Mucosa of gallbladder (tissue), 1 donor: ENCODE measurements at places on chromosomes 6 and 20.

DNA sequence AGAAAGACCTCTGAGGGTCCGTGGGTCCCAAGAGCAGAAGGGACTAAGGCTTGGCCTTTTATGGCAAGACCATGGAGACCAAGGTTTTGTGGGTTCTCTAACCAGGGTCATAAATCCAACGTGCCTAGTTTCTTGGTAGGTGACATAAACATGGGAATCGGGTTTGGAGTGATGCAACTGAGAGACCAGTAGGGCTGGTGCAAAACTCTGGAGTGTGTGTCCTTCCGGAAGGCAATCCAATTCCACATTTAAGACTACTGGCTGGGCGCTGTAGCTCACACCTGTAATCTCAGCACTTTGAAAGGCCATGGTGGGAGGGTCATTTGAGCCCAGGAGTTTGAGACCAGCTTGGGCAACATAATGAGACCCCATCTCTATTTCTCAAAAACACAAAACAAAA, 116.5 kb upstream of the ARG1 start:
- DNase-seq, result no peak

DNA sequence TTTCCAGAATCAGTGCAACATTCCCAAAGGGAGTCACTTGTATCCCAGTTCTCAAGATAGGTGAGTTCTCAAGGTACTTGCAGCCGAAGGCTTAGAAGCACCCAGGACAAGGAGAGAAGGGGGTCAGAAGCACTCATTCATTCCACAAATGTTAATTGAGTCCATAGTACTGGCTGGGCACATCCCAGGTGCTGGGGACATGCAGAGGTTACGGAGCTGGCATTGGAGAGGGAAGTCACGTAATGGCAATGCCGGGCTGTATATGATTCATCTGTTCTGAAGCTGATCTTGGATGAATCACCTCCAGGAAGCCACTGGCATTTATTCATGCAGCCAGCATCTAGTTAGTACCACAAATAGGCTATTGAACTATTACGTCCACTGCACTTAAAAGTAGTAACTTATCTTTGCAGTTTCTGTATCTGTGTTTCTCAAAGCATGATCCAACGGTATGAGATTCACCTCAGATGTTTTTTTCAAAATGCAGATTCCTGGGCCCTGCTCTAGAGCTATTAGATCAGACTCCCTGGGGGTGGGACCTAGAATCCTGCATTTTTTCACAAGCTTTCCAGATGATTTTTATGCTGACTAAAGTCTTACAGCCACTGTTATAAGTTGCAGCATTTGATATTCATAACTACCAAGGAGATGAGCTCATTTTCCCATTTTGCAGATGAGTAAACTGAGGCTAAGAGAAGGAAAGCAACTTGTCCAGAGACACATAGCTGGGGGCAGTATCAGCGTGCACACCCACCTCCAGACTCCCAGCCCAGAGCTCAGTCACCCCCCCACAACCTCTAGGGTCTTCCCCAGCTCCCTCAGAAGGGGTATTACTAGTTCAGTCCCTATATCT, 44.1 kb upstream of the ID1 start:
- DNase-seq, result peak; percentile 77

DNA sequence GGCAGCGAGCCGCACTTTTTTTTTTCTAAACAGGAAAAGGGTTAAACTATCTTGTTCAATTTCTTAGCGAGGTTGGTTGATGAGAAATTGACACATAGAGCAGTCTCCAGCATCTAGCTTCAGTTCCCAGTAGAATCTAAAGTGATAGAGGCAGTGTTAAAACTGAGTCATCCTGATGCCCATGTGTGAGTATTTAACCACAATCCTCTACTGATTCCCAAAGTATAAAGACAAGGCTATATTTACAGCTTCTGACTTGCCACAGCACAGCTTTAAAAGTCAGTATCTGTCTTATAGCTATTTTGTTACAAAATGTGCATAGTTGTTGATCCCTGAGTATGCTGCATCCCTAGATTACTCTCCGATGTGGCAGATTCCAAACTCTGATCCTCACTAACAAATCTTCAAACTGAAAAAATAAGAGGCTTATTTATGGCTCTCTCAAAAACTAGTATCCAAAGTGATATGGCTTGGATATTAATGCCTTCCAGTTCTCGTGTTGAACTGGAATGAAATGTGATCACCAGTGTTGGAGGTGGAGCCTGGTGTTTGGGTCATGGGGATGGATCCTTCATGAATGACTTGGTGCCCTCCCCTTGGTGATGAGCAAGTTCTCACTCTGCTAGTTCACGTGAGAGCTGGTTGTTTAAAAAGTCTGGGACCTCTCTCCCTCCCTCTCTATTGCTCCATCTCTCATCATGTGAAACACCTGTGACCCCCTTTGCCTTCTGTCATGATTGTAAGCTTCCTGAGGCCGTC, 13.1 kb upstream of the POPDC3 start:
- no peak for DNase-seq

DNA sequence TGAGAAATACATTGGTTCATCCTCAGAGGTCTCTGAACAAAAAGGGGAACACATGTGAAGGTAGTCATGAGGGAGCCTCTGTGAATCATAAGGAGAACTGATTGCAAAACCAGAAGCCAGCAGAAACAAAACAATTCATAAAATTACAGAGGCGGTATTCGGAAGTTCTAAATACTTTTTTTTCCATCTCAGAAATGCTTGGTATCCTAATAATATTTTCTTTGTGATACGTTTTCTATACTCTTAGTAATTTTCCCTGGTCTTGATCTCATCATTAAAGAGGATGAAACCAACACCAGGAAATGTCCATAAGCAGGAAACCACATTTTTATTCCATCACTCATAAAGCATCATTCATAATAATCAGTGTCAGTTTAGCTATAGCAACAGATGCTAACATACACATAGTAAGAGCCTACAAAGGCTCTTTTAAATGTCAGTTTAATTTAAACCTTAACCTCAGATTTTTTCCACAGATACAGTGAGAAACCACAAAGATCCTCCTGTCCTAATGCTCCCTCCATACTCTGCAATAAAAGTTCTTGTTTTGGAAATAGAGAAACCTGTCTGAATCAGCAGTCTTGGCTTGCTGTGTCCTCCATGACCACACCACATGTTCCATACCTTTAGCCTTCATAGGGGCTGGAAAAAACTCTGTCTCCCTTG, 29.2 kb downstream of the SGK1 start:
- DNase-seq, result no peak

GRCh38 chr6:98777762-98778161, 56.6 kb upstream of the POU3F2 start:
- DNase-seq, result no peak

GRCh38 chr20:32636283-32636682, 37.5 kb downstream of the C20orf203 start:
- no peak for DNase-seq

GRCh38 chr6:52536424-52536916, 40.4 kb downstream of the TRAM2 start:
- no peak for DNase-seq

- DNase-seq, result peak; percentile 39
Measured at GRCh38 chr6:106334646-106335448, 9.3 kb upstream of the ATG5 start.

GRCh38 chr6:135604035-135604860, 106.7 kb upstream of the AHI1 start:
- no peak for DNase-seq

DNA sequence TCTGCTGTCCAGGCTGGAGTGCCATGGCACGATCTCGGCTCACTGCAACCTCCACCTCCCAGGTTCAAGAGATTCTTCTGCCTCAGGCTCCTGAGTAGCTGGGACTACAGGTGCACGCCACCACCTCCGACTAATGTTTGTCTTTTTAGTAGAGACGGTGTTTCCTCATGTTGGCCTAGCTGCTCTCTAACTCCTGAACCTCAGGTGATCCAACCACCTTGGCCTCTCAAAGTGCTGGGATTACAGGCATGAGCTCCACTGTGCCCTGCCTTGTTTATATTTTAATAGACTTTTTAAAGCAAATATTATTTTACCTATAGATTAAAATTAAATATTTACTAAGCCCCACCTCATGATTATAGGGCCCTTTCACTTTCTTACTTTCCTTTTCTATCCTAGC, 483.2 kb upstream of the EPHA7 start:
- DNase-seq, result no peak

GRCh38 chr6:16602035-16602434, 159.2 kb downstream of the ATXN1 start:
- DNase-seq, result no peak

- peak; percentile 91 for DNase-seq
Measured at GRCh38 chr20:18793625-18794427, 19.8 kb upstream of the SCP2D1 start.

DNA sequence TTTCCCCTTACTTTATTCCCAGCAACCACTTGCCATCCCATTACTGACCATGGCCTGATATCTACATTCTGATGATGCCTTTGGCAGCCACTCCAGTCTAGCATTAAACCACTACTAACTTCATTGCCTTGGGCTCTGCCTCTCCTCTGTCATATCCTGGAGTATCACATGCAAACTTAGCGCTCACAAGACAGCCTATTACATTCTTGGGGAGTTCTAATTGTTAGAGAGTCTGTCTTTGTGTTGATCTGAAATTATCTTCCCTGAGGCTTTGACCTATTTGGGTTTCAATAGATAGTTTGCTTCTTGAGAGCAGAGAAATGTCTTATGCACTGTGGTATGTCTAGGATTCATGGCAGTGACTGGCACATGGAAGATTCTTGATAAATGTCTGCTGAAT, 40.5 kb upstream of the RAB32 start:
- no peak for DNase-seq

- DNase-seq, result no peak
Measured at GRCh38 chr6:117505311-117505710, 22.8 kb downstream of the DCBLD1 start.

- DNase-seq, result no peak
Measured at GRCh38 chr6:144156991-144157390, 6.7 kb downstream of the STX11 start.

- DNase-seq, result no peak
Measured at GRCh38 chr6:73308712-73309534, 45.2 kb downstream of the DPPA5 start.

- no peak for DNase-seq
Measured at GRCh38 chr6:11368760-11369159, 136.3 kb upstream of the NEDD9 start.

DNA sequence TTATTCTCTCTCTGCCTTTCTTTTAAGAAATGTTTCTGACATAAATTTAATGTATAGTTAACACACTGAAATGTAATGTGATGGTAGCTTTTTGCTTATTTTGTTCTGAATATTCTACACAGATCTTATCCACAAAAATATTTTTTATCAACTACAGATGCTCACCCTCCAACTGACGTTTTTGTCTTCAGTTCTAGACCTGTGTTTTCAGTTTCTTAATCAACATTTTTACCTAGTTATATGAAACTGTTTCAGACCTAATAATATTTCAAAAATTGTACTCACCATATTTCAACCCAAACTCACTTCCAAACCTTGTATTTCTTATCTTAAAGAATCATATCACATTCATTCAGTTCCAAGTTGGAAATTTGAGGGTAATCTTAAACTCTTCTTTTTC, 452.8 kb downstream of the RFPL4B start:
- DNase-seq, result no peak

DNA sequence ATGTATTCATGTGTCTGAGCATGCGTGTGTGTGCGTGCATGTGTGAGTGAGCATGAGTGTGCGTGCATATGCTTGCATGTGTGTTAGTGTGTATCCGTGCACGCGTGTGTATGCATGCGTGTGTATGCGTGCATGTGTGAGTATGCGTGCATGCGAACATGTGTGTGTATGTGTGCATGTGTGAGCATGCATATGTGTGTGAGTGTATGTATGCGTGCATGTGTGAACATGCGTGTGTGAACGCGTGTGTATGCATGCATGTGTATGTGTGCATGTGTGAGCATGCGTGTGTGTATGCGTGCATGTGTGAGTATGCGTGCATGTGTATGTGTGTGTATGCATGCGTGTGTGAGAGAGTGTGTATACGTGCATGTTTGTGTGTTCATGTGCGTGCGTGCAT, 77.9 kb downstream of the SMOC2 start:
- no peak for DNase-seq

GRCh38 chr6:135181333-135182070, 394 bp downstream of the MYB start:
- no peak for DNase-seq

- peak; percentile 60 for DNase-seq
Measured at GRCh38 chr20:61303675-61304074, 51.6 kb downstream of the CDH4 start.

GRCh38 chr6:84228198-84228543, 728 bp upstream of the CEP162 start:
- no peak for DNase-seq
